ENCODE measurements at places on chromosomes 7 and 10.

DNA sequence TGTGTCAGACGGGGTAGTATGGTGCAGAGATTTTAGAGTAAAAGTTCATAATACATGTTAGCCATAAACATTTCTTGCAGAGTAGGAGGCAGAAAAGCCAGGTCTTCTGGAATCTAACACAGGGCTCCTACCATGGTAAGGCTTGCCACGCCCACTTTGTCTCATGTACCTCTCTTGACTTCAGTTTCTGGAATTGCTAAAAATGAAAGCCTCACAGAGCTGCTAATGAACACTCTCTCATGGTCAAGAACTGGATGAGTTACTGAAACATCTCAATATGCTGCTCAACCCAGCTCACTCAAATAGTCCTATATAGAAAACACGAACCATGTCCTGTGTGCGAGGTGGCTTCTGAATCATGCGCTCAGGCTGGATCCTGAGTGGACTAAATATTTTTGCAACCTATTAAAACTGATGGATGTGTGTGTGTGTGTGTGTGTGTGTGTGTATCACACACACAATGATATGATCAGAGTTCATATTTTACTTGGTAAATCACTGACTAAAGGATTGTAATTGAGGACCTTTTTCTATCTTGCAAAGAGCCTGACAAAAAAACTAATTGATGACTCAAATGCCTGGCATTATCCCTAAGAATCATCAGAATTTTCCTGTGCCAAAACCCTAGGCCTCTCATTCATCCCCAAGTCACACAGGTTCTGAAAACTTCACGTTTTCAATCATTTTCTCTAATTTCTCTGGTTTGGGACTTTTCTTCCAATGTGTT is 1306.6 kb downstream of the XPNPEP1 start:
- DNase-seq, result no peak

GRCh38 chr7:151374726-151375125 is 33.1 kb downstream of the NUB1 start:
- DNase-seq, result no peak

- no peak for DNase-seq
Observed at GRCh38 chr10:132229834-132230556, 43.2 kb downstream of the DPYSL4 start.

GRCh38 chr10:112746329-112746728 is 203.7 kb upstream of the TCF7L2 start:
- DNase-seq, result no peak

DNA sequence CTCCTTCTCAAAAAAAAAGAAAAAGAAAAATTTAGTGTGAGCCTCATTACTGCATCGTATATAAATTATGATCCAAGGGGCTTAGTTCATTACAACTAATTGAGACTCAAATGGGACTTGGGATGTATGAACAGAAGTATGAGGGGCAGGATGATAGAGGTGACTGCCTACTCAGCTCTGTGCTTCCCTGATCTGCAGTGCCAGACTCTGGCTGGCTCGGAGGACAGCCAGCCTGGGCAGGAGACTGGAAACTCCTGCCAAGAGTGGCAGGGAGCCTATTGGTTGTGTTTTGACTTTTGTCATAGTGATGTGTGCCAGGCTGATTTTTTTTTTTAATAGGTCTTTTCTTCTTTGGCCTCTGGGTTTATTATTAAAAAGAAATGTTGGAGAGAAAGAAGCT is 73.8 kb upstream of the GTF2IRD1 start:
- no peak for DNase-seq

- DNase-seq, result no peak
Observed at GRCh38 chr7:20246236-20246635, 29.1 kb upstream of the MACC1 start.

DNA sequence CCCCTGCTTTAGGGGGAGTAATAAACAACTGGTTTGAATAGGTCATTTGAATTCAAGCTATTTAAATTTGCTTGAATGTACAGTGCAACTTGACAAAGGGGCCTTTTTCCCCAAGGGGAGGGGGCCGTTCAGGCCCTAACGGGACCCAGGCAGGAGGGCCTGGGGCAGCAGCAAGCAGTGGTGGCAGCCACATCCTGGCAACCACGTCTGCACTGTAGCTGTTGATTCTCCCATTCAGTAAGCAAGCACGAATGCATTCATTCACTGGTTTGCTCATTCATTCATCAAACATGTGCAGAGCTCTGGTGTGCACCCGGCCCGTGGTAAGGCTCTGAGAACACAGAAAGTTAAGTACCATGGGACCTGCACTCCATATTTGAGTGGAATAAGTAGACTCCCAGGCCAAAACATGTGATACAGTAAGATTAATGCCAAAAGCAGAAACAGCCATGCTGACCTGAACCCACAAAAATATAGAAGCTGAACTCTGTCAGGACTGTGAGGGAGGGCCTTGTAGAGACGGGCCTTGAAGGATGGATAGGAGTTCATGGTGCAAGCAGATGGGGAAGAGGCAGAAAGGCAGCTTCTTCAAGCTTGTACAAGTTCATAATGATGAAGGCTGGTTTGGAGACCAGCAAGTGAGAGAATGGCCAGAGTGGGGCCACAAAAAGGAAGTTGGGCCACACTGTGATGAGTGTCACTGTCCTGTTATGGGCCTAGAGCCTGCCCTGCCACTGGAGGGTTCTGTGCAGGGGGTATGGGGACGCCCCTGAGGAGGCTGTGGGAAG is 29.3 kb upstream of the C10orf53 start:
- no peak for DNase-seq

DNA sequence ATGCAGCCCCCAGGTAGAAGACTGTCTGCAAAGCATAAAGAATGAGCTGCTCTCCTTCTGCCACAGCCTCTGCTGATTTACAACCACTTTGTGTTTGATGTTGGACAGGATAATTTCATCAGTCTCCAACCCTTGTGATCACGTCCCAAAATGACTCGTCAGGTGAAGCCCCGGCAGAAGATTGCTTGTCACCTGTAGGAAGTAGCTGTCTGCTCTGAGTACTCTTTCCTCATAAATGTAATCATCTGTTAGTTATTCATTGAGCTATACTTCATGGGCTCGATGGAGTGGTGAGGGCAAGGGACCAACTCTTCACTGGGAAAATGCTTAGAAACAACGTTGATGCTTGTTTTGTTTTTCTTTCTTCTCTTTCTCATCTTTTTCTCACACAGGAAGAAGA is 290.9 kb upstream of the SP8 start:
- no peak for DNase-seq

DNA sequence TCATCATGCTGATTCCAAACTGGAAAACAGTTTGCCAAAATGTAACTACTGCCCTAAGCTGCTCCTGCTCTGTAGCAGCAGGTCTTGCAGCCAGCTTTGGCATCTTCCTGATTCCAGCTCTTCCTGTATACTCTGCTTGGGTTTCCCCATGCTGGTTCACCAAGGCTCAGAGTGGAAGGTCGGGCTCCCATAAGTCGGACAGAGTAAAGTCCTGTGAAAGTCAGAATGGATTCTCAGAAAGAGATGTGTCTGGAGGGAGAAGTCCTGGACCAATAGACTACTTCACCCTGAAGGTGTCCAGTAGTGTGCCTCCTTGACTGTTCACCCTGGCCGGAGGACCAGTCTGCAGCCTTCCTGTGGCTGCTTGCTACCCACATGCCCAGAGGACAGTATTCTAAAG is 93.8 kb downstream of the STRA8 start:
- DNase-seq, result no peak

- DNase-seq, result no peak
Observed at GRCh38 chr10:129883029-129883428, 81.0 kb downstream of the EBF3 start.

- no peak for DNase-seq
Observed at GRCh38 chr7:129946282-129946681, 6.5 kb downstream of the UBE2H start.

DNA sequence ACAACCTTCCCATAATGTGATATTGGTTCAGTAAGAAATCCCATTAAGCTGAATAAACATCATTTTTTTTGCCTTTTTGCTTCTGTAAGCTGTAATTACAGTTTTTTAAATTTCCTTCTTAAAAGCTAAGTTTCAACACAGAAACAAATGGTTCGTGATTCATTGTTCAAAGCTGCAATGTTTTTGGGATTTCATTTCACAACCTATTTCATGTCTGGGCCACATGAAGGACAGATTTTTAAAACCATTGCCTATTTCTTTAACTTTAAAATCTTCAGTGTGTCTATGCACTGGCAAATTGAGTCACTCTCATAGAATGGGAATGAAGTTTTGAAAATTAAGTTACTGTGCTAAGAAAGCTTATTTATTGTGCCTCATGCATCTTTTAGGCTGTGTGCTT is 66.9 kb downstream of the TFPI2 start:
- no peak for DNase-seq

DNA sequence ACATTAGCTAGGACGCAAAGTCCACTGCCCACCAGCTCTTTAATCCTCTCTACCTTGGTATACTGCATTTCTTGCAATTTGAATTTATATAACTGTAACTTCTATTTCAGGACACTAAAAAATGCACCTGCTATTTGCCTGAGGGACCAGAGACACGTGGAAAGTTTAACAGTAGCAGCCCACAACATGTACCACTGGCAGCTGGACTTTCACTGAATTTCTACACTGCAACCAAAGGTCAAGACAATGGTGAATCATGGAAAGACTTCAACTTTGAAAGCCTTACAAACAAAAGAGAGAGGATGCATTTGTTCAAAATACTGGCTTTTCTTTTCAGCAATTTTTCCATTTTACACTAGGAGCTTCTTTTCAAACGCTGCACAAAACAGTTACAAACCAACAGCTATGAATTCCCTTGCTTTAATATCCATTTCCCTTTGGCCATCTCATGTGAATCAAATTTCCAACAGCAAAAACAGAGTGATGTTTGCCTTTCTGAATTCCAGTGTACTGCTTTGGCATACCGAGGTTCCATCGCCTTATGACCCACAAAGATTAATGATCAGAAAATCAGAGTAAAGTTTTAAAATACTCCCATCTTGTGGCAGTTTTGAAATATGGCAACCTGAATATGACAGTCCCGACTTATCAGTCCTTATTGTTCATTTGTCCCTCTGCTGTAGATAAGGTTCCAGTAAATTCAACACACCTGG is 29.9 kb upstream of the HNRNPH3 start:
- DNase-seq, result peak; percentile 28

GRCh38 chr10:1141261-1141660 is 85.1 kb downstream of the WDR37 start:
- no peak for DNase-seq

DNA sequence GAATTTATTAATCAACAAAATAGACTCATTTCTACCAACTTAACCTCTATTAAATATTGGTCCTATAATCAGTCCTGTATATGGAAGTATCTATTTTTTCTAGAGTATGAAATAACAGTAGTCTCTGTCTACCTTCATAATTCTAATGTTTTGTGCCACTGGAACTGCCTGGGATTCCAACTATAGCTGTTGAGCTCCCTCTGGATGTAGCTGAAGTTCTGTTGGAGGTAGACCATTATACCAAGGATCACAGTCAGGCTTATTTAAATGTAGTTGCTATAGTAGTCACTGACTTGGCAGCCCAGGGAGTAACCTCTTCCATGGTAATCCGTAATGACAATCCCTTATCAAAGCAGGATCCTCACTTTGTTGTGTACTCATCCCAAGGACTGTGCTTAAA is 48.5 kb upstream of the PHYHIPL start:
- no peak for DNase-seq

- DNase-seq, result no peak
Observed at GRCh38 chr10:86953747-86954680, 3.4 kb downstream of the MMRN2 start.

GRCh38 chr10:111360260-111360925 is 283.6 kb downstream of the ADRA2A start:
- DNase-seq, result no peak

GRCh38 chr10:14692344-14693076 is 82.2 kb downstream of the FAM107B start:
- no peak for DNase-seq

DNA sequence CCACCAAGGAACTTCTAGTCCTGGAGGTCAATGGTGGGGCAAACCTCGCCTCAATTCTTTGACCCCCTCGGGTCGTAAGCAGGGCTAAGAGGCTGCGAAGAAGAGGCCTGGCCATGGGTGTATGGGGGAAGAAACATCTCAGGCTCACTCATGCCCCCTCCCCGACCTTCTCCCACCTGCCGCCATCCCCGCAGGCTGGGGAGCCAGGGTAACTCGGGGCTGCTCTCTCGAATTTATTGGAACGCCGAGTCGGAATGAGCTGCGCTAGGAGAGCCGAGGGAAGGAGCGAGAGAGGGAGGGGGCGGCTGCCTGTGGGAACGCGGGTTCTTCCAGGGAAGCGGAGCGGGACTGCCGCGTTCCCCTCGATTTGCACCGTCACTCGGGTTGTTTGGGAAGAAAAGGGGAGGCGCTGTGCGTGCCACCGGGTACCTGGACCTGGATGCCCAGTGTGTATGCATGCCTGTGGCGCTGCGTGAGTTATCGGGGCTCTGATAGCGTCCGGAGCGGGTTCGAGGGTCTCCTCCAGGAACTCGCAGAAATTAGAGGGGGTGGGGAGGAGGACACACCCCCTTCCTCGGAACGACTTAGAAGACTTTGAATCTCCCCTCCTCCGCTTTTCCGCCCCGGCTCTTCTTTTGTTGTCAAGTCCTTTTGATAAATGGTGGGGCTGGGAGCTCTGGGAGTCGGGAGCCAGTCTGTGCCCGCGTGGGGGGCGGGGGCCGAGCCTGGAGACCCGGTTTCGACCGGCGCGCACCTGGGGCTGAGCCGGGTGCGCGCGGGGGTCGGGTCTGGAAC is 1.8 kb upstream of the ZNF503 start:
- no peak for DNase-seq

DNA sequence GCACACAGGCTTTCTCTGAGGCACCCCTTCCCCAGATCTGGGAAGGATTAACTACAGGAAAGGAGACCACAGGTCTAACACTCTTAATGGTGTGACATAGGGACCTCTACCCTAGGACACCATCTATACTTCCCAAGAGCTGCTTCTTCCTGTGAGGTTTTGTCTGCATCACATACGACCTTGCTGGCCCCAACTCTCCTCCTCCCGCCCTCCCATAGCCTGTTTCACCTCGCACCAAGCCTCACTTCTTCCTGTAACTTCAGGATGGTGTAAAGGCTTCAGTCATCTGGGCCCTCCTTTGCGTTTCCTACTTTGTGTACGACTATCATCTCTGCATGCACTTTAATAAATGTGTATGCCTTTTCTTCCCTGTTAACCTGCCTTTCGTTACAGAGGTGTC is 274.3 kb downstream of the KLF6 start:
- DNase-seq, result no peak

DNA sequence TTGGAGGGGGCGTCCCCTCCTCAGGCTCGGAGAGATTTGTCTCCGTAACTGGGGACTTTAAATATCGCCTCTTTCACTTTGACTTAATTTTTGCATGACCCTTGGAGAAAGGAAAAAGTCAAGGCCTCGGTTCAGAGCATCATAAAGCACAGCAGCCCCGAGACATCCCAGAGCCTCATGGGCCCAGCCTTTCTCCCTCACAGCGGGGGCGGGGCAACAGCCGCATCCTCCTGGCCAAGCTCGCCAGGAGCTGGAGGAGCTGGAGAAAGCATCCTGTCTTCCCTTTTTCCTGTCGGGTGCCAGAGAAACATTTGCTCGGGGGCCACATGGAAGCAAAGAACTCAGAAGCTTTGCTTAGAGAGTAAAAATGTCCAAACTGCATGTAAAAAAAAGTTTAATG is 43.6 kb upstream of the DPYSL4 start:
- no peak for DNase-seq

GRCh38 chr7:8391353-8392062 is 41.9 kb upstream of the NXPH1 start:
- no peak for DNase-seq

GRCh38 chr7:3928727-3929515 is 627.9 kb downstream of the SDK1 start:
- no peak for DNase-seq
